SK-MEL-5 (cell line): ENCODE measurements at places on chromosomes 6 and 20.
A peak's percentile ranks its signal among the peaks of the same experiment; 100 is the strongest.

DNA sequence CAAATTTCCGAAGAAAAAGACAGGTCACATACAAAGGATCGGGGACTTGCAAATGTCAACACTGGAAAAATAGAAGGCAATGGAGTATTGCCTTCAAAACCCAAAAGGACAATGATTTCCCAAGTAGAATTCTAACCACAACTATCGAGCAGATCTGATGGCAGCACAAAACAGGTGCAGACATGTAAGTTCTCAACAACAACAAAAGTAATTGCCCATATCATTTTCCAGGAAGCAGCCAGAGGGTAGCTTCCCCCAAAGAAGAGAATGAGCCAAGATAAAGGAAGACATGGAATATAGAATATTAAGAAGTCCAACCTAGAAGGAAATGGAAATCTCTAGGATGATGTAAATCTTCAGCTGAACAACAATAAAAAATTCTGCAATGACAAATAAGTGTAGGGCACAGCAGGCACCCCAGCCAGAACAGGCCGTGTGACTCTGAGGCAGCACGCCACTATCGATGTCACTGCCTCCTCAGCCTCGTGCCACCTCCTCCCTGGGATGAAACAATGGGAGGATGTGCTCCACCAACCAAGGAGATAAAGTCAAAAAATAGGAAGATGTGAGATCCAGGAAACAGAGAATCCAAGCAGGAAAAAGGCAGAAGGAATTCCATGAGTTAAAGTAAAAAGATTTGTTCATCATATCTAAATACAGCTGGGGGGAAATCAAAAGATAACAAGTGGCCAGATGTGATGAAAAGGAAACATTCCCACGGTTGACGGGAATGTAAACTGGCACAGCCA, 34.1 kb downstream of the SERPINB1 start:
- DNase-seq: no peak

DNA sequence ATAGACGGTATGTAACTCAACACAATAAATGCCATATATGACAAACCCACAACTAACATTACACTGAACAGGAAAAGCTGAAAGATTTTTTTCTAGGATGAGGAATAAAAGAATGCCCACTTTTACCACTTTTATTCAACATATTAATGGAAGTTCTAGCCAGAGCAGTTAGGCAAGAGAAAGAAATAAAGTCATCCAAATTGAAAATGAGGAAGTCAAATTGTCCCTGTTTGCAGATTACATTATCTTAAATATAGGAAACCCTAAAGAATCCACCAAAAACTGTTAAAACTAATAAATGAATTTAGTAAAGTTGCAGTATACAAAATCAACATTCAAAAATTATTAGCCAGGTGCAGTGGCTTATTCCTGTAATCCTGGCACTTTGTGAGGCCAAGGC, 24.6 kb upstream of the ADGB start:
- DNase-seq: no peak

GRCh38 chr6:215335-216034, 76.8 kb upstream of the DUSP22 start:
- DNase-seq: no peak

DNA sequence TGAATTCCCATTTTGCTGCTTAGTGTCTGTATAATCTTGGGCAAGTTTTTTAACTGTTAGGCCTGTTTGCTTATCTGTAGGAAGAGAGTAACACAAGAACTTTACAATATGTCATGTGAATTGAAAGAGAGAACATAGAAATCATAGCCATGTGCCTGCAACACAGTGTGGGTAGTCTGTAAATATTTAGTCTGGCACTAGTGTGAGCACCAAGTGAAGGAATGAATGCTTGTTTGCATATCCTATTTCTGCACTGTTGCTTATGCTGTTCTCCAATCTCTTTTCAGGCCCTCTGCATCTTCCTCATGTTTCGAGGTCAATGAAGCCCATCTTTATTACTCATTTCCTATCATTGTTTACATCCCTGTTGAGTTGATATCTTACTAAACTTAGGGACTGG, 49.2 kb downstream of the CBFA2T2 start:
- no peak for DNase-seq

GRCh38 chr6:43639984-43640800, 4.6 kb downstream of the MAD2L1BP start:
- peak; percentile 98 for DNase-seq

- DNase-seq: no peak
These were observed 77.2 kb downstream of the CEBPB start for GRCh38 chr20:50267866-50268219.

DNA sequence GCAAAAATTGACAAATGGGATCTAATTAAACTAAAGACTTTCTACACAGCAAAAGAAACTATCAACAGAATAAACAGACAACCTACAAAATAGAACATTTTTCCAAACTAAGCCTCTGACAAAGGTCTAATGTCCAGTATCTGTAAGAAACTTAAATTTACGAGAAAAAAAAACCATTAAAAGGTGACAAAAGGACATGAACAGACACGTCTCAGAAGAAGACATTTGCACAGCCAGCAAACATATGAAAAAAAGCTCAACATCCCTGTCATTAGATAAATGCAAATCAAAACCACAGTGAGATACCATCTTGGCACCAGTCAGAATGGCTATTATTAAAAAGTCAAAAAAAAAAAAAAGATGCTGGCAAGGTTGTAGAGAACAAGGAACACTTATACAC, 70.6 kb upstream of the GRIK2 start:
- no peak for DNase-seq

GRCh38 chr20:58251979-58252591, 23.6 kb upstream of the ANKRD60 start:
- peak; percentile 25 for DNase-seq

- DNase-seq: no peak
These were observed 19.3 kb upstream of the SLCO4A1 start for GRCh38 chr20:62622877-62623487.
